ENCODE measurements at places on chromosomes 7 and 10. TPM values are rescaled to one million over a fixed set of nuclear protein-coding genes. Genes with fewer than 3 reads are reported as not detected.

XRCC2 gene
- total RNA-seq, result 33.2 TPM

WNT8B gene
- total RNA-seq, result 1.9 TPM

C7orf25 gene
- 8.7 TPM for total RNA-seq

SPDYE18 gene
- not detected for total RNA-seq

ZNF239 gene
- 13.8 TPM for total RNA-seq

TWIST1 gene
- total RNA-seq, result 0.24 TPM

IKZF1 gene
- 1.8 TPM for total RNA-seq

ZNF783 gene
- 8.6 TPM for total RNA-seq

APBB1IP gene
- total RNA-seq, result 0.14 TPM

ANK3 gene
- 70.5 TPM for total RNA-seq

OR2A5 gene
- total RNA-seq, result not detected

HTR7 gene
- total RNA-seq, result 41.0 TPM

ADAMTS14 gene
- total RNA-seq, result 2.9 TPM

BMS1 gene
- 37.7 TPM for total RNA-seq

HSPA12A gene
- total RNA-seq, result 5.2 TPM

CASP2 gene
- total RNA-seq, result 15.7 TPM

DNA sequence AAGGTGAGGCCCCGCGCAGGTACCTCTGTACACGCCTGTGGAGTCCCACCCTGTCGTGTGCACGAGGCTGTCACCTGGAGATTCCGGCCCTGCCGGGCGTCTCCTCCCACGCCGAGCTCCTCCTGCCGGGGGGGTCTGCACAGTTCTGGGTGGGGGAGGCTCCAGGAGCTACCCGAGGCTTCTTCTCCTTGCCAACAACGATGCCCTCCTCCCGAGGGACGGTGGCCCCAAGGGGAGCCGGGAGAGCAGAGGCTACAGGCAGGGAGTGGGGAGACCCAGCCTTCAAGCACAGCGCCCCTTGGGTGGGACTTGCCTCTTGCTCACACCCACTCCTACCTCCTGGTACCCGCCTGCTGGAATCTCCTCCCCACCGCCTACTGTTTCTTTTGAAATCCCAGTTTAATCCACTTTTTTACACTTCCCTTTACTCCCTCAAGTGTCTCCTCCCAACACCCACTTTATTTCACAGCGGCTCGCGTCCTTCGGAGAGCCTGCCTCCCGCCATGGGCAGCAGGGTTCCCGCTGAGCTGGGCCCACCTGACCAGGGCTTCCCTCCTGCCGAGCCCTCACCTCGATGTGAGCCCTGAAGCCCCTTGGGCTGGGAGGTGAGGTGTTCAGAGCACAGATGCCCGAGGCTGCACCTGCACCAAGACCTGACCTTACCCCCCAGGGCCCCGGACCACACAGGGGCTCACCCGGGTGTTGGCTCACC is 338.1 kb downstream of the DNAJB6 start:
- no peak for DNase-seq

DNA sequence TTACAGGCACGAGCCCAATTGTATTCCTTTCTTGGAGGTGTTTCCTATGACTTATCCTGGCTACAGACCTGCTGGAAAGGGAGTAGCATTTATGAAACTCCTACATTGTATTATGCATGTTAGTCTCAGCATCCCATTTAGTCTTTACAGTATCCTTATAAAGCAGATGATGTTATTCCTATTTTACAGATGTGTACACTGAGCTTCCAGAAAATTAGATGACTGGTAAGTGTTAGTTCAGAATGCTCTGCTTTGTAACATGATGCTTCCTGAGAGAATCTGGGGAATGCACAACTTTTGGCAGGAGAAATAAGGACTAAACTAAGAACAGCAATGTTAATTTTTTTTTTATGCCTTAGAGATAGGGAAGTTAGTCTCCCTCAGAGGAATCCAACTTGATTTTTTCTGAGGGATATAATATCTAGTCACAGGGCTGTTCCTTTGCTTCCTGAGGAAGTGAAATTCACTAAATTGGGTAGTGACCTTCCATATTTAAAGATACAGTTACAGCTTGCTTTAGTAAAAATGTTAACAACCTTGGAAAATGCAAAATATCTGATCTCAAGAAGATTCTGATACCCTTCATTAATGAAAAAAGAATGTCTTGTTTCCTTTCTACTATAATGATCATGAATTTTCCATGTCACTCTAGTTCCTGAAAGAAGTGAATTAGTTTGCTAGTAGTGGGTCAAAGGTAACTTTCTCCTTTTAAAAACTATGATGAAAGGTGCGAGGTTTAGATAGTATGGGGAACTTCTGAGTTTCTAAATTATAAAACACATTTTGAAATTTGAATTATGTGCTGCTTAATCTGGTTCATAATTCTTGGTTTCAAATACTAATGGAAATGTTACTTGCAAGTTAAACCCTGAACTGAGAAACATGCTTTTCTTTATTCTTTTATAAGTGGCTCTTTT is 194.0 kb upstream of the PRPS1L1 start:
- DNase-seq, result no peak

DNA sequence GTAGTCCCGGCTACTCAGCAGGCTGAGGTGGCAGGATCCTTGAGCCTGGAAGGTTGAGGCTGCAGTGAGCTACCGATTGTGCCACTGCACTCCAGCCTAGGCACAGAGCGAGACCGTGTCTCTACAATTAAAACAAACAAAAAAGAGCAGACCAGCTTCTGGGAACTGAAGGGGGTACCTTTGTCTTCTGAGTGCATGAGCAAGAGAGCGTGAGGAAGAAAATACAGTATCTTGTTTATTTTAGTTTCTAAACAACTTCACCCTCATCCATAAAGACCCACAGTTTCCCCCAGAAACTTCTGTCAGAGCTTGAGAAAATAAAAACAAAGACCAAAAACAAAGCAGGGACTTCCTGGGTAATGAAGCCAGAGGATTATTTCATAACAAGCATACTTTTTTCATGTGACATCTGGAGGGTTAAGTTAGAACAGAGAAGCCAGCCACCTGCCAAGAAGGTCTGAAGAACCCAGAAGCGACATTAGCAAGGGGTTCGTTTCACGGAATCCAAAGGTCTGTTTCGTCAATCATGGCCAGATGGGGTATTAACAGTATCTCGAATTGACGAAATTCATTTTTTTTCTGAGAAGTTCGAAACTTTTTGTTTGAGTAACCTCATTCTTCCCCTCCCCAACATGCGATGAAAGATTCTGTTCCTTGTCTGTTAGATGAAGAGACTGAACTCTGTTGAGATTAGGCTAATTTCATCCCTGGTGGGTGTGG is 10.2 kb upstream of the IL2RA start:
- DNase-seq, result no peak

GRCh38 chr7:30652132-30652531 is 30.1 kb downstream of the CRHR2 start:
- DNase-seq, result no peak

DNA sequence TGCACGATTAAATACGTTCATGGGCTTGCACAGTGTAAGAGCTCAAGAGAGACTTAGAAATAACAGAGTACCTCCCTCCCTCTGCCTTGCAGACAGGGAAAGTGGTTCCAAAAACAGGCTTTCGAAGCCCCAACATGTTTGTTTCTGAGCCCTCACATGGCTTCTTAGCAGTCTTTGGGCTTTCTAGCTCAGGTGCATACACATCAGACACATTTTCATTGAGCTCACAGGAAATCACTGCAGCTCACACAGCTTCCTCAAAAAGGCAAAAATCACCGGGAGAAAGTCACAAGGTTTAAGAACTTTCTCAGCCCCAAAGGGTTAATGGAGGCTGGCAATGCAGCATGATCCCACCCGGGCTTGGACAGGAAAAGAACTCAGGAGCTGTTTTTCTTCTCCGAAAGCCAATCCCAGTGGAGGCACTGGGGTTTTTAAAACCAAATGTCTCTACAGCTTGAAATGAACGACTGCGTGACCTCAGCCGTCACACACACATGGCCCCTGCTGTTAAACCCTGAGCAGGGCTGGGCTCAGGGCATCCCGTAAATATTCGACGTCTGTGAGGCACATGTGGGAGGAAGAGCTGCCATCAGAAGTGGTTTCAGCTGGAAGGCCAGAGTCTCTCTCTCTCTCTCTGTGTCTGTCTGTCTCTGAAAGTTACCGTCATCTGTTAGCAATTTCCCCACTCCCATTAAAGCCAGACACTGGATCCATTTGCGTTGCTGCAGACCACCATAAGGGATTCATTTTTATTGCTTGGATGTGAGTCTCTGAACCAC is 69.7 kb downstream of the CALML3 start:
- no peak for DNase-seq

DNA sequence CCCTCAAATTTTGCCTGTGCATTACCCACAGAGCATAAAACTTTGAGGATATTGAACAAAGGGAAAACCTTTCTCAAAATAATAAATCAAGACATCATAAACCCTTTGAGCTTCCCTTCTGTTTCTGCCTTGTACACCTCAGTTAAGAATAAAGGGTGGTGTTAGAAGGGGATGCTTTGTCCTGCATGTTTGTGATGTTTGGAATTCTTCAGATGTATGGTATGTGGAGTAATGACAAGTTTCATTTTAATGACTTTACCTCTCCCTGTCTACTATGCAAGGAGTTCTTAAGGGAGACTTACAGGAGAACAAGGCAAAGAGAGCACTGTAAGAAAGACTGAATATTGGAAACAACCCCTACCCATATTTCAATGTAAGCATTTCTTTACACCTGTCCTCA is 99.2 kb downstream of the HECW1 start:
- peak; percentile 32 for DNase-seq

GRCh38 chr10:117221156-117221711 is 19.7 kb upstream of the SLC18A2 start:
- peak; percentile 79 for DNase-seq

GRCh38 chr7:36661135-36661840 is 63.0 kb downstream of the AOAH start:
- DNase-seq, result peak; percentile 37

DNA sequence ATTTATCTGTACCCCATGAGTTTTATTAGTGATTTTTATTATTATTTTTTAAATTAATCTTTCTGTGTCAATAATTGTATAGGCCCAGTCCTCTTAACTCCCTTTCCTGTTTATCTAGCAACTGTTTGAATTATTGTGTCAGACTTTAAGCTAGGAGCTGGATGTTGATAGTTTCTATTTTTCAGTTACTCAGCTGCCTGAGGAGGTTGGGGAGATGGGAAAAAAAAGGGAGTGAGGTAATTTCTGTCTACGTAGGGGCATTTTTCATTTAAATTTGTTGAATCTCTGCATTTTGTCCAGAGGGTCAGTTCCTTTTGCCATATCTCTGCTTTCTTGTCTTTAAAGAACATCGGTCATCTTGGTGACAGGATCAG is 5.0 kb upstream of the ZNF518A start:
- no peak for DNase-seq

- no peak for DNase-seq
Observed at GRCh38 chr10:30978843-30979242, 52.8 kb downstream of the ZNF438 start.

DNA sequence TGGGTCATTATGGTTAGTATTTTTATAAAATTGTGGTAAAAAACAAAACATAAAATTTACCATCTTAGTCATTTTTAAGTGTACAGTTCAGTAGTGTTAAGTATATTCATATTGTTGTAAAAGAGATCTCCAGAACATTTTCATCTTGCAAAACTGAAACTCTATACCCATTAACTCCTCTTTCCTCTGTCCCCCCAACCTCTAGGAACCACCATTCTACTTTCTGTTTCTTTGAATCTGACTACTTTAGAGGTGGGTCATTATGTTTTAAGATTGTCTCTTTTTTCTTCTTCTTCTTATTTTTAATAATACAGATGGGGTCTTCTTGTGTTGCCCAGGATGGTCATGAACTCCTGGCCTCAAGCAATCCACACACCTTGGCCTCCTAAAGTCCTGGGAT is 84.1 kb downstream of the DOCK4 start:
- DNase-seq, result no peak

DNA sequence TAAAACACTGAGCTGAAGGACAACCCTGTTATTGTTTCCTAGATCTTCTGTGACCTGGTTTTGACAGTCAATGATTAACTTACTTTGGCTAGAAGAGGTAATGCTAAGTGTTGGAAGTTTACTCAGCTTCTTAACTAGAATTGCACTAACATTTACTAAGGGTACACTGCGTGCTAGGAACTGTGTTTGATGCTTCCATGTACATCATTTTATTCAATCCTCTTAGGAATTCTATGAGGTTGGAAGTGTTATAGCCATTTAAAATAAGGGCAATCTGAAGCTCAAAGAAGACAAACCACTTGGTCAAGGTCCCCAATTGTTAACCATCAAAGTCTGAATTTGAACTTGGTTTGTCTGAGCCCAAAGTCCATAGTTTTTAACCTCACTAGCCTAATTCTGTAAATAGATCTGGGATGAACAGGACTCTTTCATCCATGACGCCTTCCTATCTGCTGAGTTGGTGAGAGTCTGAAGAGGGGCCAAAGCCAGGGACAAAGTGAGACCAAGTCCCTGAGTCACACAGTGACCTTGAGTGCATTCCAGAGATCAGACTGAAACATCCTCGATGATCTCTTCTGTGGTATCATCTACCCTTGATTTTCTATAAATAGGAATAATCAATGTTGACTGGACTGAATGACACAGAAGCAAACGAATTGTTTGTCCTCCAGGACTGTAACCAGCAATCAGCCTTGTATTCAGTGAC is 29.2 kb upstream of the ZNRF2 start:
- no peak for DNase-seq

GRCh38 chr7:34019301-34019790 is 114.0 kb downstream of the BMPER start:
- DNase-seq, result no peak

GRCh38 chr7:108190891-108191290 is 60.7 kb upstream of the LAMB4 start:
- no peak for DNase-seq

- no peak for DNase-seq
Observed at GRCh38 chr10:124641282-124642087, 102.7 kb downstream of the FAM53B start.

DNA sequence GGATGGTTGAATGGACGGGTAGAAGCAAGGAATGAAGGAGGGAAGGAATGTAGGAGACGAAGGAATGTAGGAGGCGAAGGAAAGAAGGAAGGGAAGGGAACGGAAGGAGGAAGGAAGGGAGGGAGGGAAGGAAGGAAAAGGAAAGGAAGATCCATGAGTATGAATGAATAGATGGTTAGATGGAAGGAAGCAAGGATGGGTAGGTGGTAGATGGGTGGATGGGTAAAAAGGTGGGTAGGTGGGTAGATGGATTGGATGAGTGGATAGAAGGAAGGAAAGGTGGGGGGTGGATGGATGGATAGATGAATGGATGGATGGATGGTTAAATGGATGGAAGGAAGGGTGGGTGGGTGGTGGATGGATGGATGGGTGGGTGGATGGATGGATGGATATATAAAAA is 77.4 kb downstream of the RGS10 start:
- no peak for DNase-seq

- DNase-seq, result peak; percentile 45
Observed at GRCh38 chr7:39085590-39086049, 107.9 kb downstream of the POU6F2 start.

GRCh38 chr10:396107-396506 is 260.9 kb downstream of the ZMYND11 start:
- no peak for DNase-seq

DNA sequence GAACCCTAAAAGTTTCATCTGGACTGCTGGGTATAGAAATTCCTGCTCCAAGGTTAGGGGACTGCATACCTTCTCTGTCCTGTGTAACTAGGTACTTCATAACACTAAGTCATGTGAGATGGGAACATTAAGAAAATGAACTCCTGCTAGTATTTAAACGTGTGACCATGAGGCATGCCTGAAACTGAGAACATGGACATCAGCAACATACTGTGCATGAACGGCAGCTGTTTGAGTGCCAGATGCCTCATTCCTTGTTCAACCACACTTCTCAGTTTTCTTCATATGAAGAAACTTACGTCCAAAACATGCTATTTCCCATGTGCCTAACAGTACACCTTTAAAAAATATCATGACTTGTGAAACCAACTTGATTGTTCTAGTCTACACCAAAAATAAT is 88.5 kb downstream of the CREM start:
- no peak for DNase-seq

GRCh38 chr7:90455163-90456030 is 14.0 kb upstream of the PTTG1IP2 start:
- DNase-seq, result peak; percentile 68
